ENCODE measurements at places on chromosomes 7 and 10.

- no peak for DNase-seq
Measured at GRCh38 chr7:134167841-134168240, 40.7 kb downstream of the LRGUK start.

DNA sequence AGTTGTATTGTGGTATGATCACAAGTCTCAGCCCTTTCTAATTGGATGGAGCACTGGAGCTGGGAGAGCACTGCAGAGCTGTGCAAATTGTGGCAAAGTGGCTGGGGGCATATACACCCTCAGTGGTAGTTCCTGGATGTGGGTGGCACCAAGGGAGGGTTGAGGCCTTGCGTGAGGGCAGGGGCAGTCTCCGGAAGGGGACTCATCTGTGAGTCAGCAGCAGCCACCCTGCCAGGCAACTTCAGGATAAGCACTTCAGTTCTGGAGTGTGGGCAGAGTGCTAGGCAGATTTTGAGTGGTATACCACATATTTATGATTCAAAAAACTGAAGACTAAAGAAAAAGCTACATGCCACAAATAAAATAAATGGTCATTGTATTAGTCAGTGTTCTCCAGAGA lies 210.5 kb downstream of the ETV1 start:
- DNase-seq: peak; percentile 5

DNA sequence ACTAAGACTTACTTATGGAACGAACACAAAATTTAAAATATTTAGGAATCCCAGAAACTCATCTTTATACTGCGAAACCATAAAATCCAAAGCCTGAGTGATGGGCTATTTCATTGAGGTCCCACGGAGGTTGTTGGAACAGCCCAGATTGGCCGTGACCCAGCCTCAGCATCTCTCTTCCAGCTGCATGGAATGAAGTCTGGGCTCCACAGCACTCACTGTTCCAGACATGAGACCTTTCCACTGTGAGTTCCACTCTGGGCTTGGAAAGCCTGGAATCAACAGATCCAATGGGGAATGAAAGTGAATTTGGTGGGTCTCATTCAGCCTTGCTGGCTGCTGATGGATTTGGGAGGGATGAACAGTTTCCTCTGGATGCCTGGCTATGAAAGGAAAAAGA lies 184.9 kb downstream of the EMX2 start:
- DNase-seq: no peak

- DNase-seq: no peak
Measured at GRCh38 chr10:57699944-57700343, 567.8 kb downstream of the IPMK start.

DNA sequence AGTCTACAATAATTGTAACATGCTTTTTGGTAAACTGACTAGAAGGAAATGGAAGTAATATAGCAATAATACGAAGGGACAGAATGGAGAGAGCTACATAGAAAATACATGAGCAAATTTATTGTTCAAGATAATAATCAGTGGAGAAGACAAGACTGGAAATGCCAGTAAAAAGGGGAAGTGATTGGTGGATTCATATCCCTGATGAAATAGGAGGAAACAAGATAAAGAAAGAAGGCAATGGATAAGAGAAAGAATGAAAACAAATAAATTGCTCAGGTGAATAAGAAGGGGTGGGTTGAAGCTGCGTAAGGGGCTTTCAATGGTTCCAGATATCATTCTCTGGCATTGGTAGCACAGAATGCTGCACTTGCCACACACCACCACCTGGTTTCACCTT lies 135.9 kb downstream of the LRRN3 start:
- no peak for DNase-seq

DNA sequence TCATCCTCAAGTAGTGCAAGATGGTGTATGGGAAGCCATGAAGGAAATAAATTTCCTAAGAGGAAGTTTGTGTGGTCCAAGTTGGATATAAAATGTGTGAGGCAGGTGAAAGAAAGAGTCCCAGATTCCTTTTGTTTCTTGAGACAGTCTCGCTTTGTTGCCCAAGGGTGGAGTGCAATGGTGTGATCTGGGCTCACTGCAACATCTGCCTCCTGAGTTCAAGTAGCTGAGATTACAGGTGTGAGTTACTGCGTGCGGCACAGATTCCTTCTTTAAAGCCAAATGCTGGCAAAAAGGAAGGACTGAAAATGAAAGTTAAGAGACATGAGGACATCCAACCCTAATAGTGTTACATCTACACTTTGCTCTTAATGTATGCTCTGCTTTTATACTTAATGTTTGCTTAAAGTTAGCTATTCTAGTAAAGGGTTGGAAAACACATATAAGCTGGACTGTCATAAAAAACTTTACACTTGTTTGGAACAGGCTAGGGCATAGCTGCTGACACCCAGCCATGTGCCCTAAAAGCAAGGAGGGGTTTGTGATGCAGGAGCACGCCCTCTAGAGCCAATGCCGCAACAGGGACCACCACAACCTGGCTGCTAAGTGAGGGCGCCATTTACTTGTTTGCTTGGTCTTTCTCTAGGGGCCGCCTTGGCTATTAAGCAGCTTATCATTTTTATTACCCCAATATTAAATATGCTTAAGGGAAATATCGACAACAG lies 34.5 kb downstream of the CLEC2L start:
- no peak for DNase-seq

DNA sequence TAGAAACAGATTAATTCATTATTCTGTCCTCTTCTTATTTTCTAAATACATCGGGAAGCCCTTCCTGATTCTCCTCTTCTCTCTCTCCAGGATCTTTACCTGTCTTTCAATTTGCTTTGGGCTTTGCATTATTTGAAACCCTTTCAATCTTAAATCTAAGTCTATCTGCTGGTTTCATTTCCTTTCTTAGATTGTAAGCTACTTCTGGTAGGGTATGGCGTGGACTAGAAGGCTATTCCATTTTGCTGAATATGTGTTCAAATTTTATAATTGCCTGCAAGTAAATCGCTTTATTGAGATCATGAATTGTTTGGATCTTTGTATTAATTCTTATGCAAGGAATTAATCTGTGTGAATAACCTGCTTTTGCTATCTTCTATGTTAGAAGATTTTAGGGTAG lies 11.1 kb downstream of the STAM start:
- no peak for DNase-seq

GRCh38 chr10:102704915-102705314 lies 9.3 kb downstream of the ARL3 start:
- no peak for DNase-seq

GRCh38 chr10:107686095-107686494 lies 521.6 kb upstream of the SORCS1 start:
- no peak for DNase-seq

GRCh38 chr7:75981453-75982305 lies 12.7 kb downstream of the TMEM120A start:
- DNase-seq: no peak

DNA sequence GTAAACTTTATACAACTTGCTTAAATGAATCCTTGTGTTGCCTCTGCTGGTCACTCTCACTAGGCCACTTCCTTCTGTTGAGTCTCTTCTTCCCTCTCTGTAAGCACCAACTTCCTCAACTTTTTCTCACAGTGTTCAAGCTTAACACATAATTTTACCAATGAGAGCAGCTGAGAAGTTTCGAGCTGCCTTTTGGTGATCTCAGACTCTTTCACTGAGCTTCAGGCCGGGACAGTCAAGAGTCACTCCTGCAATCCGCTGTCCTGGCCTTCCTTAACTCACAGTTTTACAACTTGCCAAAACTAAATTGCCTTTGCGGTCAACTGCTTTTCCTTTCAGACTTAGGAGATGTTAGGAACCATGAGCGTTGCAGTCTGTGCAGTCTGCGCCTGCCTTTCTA lies 47.4 kb downstream of the PRPF18 start:
- DNase-seq: no peak

Measured in stimulated activated CD4-positive, alpha-beta T cell treated with anti-CD3 and anti-CD28 coated beads, Interleukin-15, amount 100 ng/mL, for 24 hours (primary cell).